ENCODE measurements at places on chromosomes 4 and X. TPM values are rescaled to one million over a fixed set of nuclear protein-coding genes. Genes with fewer than 3 reads are reported as not detected.

GCNA gene
- total RNA-seq, result 2.6 TPM

INTU gene
- total RNA-seq, result 20.6 TPM

ATP8A1 gene
- 33.2 TPM for total RNA-seq

CCNG2 gene
- 92.9 TPM for total RNA-seq

CHIC1 gene
- total RNA-seq, result 10.2 TPM

COX7B gene
- 238 TPM for total RNA-seq

TRPC5OS gene
- not detected for total RNA-seq

NEXMIF gene
- 4.1 TPM for total RNA-seq

CT47B1 gene
- not detected for total RNA-seq

ELF4 gene
- 9.5 TPM for total RNA-seq

UGT2A2 gene
- not detected for total RNA-seq

ACSL1 gene
- total RNA-seq, result 79.7 TPM

GPR119 gene
- total RNA-seq, result not detected

NDNF gene
- total RNA-seq, result 35.4 TPM

HPGDS gene
- 5.1 TPM for total RNA-seq

LRP2BP gene
- total RNA-seq, result 3.2 TPM

CT45A10 gene
- total RNA-seq, result not detected

RNF175 gene
- 4.7 TPM for total RNA-seq

ASMT gene
- not detected for total RNA-seq

CDX4 gene
- not detected for total RNA-seq

MFAP3L gene
- total RNA-seq, result 21.7 TPM

ARHGAP24 gene
- 75.7 TPM for total RNA-seq

CLNK gene
- total RNA-seq, result 0.93 TPM

SHOX gene
- total RNA-seq, result 0.06 TPM

UGT2B11 gene
- total RNA-seq, result not detected

CCDC160 gene
- 3.0 TPM for total RNA-seq

USP27X gene
- 6.7 TPM for total RNA-seq

FRYL gene
- total RNA-seq, result 116 TPM

PPEF1 gene
- 0.41 TPM for total RNA-seq

TMEM31 gene
- total RNA-seq, result not detected

WWC2 gene
- 51.9 TPM for total RNA-seq

GLUD2 gene
- 2.3 TPM for total RNA-seq

SYTL5 gene
- 1.6 TPM for total RNA-seq

TENM3 gene
- 39.5 TPM for total RNA-seq

NPNT gene
- total RNA-seq, result 101 TPM

ARMCX6 gene
- total RNA-seq, result 43.2 TPM

HSFX1 gene
- total RNA-seq, result 1.7 TPM

GPC4 gene
- 23.4 TPM for total RNA-seq

POLN gene
- 6.1 TPM for total RNA-seq

CYLC1 gene
- total RNA-seq, result not detected

VEGFD gene
- 0.58 TPM for total RNA-seq

NXF2B gene
- total RNA-seq, result 0.12 TPM

ADGRG4 gene
- not detected for total RNA-seq

SHROOM4 gene
- 21.8 TPM for total RNA-seq

TXK gene
- 4.0 TPM for total RNA-seq

TMSB15C gene
- 7.9 TPM for total RNA-seq

LINC00632 gene
- 33.0 TPM for total RNA-seq

CT45A2 gene
- not detected for total RNA-seq

EMCN gene
- total RNA-seq, result 68.9 TPM

RHOXF1 gene
- total RNA-seq, result 0.47 TPM

Measured in metanephros (tissue), 2 donors.